ENCODE measurements at places on chromosomes 11 and 22.

- DNase-seq, result no peak
Observed at GRCh38 chr11:128608746-128609407, 21.5 kb upstream of the ETS1 start.

DNA sequence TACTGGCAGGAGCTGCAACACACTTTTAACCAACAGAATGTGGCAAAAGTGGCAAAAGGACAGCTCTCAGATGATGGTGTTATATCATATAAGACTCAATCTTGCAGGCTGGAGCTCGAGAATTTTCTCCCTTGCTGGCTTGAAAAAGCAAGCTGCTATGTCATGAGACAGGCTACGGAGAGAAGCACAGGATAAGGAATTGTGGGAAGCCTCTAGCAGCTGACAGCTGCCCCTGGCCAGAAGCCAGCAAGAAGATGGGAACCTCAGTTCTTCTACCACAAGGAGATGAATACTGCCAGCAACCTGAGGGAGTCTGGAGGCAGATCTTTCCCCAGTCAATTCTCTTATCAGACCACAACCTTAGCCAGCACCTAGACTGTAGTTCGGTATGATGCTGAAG is 24.6 kb downstream of the FXYD6 start:
- DNase-seq, result peak; percentile 63

DNA sequence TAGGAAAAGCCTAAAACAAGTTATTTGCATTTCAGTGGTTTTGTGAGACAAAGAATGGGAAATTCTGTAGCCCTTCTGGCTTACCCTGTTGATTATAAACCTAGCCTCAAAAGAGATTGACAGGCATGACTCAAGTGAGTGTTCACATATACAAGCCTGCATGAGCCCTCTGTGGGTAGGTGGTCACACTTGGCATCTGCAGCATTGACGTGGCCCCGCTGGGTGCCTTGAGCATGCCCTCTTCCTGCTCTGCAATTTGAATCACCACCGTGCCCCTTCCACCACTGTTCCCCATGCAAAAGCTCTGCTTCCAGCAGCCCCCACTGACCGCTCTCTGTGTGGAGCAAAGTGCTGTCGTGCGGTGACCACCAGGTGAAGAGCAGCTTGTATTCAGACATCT is 21.0 kb upstream of the ADSL start:
- DNase-seq, result no peak

DNA sequence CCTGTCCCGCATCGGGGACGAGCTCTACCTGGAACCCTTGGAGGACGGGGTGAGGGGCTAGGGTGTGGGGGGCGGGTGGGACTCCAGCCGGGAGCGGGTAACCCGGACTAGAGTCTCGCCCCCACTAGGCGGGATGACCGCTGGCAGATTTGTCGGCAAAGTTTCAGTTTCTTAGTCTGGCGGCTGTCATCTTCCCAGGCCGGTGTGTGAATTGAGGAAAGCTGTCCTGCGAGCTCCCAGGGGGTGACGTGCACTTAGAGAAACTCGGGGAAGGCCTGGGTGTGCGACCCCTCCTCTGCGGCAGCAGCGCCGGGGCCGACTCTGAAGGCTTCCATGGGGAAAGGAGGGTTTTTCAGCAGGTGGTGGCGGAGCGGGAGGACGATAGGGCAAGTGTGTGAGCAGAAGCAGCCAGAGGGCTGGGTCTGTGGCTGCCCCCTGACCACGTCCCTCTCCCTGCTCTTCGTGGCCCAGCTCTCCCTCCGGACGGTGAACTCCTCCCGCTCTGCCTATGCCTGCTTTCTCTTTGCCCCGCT is 463 bp downstream of the RAD9A start:
- DNase-seq, result no peak

- DNase-seq, result no peak
Observed at GRCh38 chr11:101444851-101445250, 139.0 kb downstream of the TRPC6 start.

DNA sequence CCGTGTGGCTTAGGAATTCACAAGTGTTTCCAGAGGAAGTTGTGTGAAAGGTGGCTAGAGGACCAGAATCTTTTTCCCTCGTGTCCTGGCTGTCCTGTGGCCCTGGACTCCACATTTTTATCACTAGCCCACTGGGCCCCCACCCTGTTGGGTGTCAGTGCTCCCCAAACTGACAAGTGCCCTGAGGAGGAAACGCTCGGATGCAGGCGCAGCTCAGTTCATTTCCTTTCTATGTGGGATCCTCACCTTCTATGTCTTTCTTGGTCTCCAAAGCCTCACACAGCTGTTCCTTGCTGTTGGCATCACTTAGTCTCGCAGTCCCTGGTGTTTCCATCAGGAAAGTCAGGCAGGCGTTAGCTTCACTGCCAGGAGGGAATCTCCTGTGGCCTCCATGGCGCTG is 68.0 kb upstream of the KCNQ1OT1 start:
- no peak for DNase-seq

DNA sequence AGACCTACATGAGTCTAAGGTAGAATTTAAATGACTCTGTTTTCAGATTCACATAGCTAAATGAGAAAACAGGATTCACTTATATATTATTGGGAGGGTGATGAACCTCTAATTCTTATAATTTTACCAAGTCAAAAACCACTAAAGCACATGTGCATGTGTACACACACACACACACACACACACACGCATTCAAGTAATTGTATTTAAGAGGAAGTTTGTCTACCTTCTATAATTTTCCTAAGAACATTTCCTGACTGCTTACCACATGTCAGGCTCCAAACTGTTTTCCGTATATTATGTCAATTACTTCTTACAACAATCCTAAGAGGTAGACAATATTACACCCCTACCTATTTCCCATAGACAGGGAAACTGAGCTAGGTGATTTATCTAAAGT is 6.7 kb downstream of the RNF141 start:
- DNase-seq, result no peak

- DNase-seq, result peak; percentile 69
Observed at GRCh38 chr22:17436382-17436980, 67.2 kb downstream of the CECR2 start.

DNA sequence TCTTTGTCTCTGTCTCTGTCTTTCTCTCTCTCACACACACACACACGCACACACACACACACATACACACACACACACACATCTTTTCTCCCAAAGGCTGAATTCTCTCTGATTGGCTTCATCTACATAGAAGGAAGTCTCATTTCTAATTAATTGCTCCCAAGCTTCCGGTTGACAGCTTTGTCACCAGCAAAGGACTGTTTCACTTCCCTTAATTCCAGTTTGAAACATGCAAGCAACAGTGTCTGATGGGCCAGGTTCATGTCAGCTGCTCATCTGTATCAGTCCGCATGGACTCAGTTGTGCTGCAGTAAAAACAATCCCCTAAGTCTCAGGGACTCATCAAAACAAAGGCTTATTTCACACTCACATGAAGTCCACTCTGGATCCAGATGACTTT is 16.2 kb upstream of the PVALB start:
- DNase-seq, result no peak

DNA sequence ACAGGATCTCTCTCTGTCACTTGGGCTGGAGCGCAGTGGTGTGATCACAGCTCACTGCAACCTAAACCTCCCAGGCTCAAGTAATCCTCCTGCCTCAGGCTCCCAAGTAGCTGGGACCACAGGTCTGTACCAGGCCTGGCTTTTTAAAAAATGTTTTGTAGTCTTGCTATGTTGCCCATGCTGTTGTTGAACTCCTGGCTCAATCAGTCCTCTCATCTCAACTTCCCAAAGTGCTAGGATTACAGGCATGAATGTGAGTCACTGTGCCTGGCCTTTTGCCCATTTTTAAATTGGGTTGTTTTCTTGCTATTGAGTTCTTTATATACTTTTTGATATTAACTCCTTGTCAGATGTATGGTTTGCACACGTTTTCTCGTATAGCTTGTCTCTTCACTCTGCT is 33.0 kb upstream of the PITPNB start:
- no peak for DNase-seq

- DNase-seq, result no peak
Observed at GRCh38 chr11:555780-556661, 4.5 kb downstream of the LMNTD2 start.

DNA sequence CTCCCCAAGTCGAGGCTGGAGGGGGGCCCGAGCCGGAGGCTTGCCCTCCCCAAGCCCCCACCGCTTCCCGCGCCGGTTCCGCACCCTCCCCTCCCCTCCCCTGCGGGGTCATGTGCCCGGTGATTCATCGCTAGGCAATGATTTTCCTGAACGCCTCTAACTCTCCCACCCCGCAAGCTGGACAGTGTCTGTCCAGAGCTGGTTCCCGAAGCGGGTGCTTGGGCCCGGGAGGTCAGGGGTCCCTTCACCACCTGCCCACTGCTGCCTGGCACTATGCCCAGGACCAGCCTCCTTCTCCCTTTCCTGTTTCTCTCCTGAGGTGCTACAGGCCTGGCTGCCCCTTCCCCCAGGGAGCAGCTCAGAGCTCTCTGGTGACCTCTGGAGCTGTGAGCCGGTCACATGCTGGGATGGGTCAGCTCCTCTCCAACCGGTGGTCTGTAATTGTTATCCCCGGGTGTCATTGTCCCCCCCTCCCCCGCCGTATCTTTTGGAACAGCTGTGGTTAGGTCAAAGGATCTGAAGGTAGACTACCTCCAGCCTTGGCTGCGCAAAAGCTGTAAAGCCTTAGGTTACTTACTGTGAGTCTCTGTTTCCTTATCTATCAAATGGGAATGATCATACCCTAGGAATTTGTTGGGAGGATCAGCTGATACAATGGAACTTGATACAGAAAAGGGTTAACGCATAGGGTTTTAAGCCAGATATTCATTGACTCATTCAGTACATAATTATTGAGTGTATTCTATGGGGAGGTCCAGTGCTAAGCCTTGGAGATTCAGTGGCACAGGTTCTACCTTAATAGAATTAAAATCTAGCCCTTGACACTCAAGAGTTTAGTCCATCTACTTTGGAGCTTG is 753 bp downstream of the STX3 start:
- DNase-seq, result peak; percentile 27

DNA sequence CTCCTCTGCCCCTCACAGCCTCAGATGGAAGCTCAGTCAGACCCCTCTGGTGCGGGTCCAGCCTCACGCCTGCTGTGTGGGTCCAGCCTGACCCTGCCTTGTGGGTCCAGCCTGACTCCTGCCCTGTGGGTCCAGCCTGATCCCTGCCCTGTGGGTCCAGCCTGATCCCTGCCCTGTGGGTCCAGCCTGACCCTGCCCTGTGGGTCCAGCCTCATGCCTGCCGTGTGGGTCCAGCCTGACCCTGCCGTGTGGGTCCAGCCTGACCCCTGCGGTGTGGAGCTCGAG is 445.3 kb downstream of the BRD1 start:
- no peak for DNase-seq

DNA sequence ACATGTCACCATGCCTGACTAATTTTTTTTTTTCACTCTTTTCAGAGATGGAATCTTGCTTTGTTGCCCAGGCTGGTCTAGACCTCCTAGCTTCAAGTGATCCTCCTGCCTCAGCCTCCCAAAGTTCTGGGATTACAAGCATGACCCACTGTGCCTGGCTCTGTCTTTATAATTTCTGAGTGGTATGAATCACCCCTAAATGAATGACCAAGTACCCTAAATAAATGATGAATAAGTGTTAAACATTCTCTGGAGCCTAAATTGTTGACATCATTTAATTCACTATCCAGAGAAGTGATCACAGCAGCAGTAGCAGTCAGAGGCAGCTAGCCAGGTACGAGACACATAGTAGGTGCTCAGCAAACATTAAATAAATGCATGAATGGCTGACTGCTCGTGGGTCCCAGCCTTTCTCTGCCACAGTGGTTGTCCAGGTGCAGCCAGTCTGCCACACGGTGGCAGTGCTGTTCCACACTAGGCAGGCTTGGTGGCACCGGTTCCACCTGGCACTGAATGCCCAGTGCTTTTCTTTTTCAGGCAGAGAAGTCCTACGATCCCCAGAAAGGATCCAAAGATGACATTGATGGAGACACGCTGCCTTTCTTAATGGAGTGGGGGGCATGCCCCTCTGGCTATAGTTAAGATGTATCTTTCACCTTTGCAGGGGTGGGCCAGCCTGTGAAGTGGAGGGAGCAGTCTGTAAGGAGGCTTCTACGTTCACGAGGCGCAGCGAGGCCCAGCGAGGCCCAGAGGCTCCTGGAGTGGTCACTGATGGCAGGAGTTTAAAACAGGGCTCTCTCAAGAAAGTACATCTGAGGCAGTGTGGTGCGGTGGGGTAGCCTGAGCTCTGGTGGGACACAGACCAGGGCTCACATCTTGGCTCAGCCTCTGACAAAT is 8.7 kb upstream of the TTC12 start:
- peak; percentile 84 for DNase-seq

DNA sequence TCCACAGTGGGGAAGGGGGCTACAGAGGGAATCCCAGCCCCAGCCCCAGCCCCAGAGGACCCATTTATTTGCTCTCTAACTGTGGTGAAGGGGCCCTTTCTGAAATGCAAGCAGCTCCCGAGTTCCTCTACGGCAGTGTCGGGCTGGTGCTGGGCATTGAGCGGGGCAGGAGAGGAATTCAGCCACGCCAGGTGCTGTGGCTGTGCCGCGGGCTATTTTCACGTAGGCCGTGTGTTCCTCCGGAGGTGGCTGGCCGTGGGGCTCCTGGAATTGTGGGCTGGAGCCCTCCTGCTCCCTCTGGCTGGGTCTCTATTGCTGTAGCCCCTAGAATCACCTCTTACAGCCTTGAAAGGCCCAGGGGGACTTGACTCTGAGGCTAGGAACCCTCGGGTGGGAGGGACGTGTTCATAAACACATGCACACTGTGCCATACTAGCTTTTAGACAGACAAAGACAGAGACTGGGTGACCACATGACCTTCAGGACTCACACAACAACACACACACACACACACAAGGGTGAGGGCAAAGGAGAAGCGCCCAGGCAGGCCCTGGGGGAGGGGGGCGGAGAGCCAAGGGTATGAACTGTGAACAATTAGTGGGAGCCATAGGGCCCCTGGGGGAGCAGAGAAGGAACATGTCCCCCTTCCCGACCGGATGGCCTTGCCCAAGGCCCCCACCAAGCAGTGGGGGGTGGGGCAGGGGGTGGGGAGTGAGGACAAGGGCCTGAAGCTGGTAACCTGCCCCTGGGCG is 48.4 kb upstream of the SYT7 start:
- DNase-seq, result no peak
